Natural killer cell (primary cell): ENCODE measurements at places on chromosomes 16 and 17. TPM values are rescaled to one million over a fixed set of nuclear protein-coding genes. Genes with fewer than 3 reads are reported as not detected.

Gene KIF2B
- total RNA-seq: not detected

Gene CCDC200
- total RNA-seq: 0.64 TPM

Gene HID1
- 0.66 TPM for total RNA-seq

Gene TMEM238L
- total RNA-seq: not detected

Gene EIF4A3
- total RNA-seq: 86.2 TPM

Gene MYL4
- total RNA-seq: 0.33 TPM

Gene ALG1
- total RNA-seq: 17.4 TPM

Gene CAPNS2
- total RNA-seq: 0.60 TPM

Gene PARN
- total RNA-seq: 45.1 TPM

Gene SPEM1
- not detected for total RNA-seq

Gene NOD2
- 2.8 TPM for total RNA-seq

Gene TMEM208
- total RNA-seq: 39.2 TPM

Gene DOC2A
- not detected for total RNA-seq

Gene CDC42EP4
- total RNA-seq: 2.5 TPM

Gene CHST5
- total RNA-seq: not detected

Gene CDH1
- total RNA-seq: not detected

Gene CA4
- not detected for total RNA-seq

Gene SLC16A5
- 10.0 TPM for total RNA-seq

Gene KRT27
- not detected for total RNA-seq

Gene MRTFB
- total RNA-seq: 22.8 TPM

Gene NDE1
- total RNA-seq: 104 TPM

Gene KCNJ12
- 0.14 TPM for total RNA-seq

Gene SMTNL2
- total RNA-seq: not detected

Gene MMP15
- 0.27 TPM for total RNA-seq

Gene CPHXL2
- total RNA-seq: not detected

Gene PKMYT1
- 3.5 TPM for total RNA-seq

Gene VTN
- total RNA-seq: not detected

Gene MT1B
- not detected for total RNA-seq

Gene NPIPB6
- total RNA-seq: 4.1 TPM

Gene ITGAL
- total RNA-seq: 1,176 TPM

Gene YPEL3
- 177 TPM for total RNA-seq

Gene CLDN6
- total RNA-seq: not detected

Gene NXPH3
- not detected for total RNA-seq

Gene CRHR1
- total RNA-seq: not detected

Gene SLC5A11
- 0.40 TPM for total RNA-seq

Gene SLC2A4
- not detected for total RNA-seq

Gene KIFC3
- total RNA-seq: 54.2 TPM

Gene CCL14
- not detected for total RNA-seq

Gene CLEC18A
- 2.7 TPM for total RNA-seq

Gene KRTAP4-9
- total RNA-seq: not detected

Gene C1QTNF1
- not detected for total RNA-seq

Gene CCDC78
- total RNA-seq: 7.7 TPM

Gene ARHGDIG
- 0.49 TPM for total RNA-seq

Gene SLC38A8
- total RNA-seq: not detected

Gene BRIP1
- 2.9 TPM for total RNA-seq

Gene RNF222
- 0.35 TPM for total RNA-seq

Gene NHLRC4
- 0.75 TPM for total RNA-seq

Gene TANC2
- total RNA-seq: 59.4 TPM

Gene TNFRSF17
- not detected for total RNA-seq

Gene UBE2Z
- total RNA-seq: 89.0 TPM

Gene CPNE7
- total RNA-seq: 1.2 TPM
